ENCODE measurements at places on chromosomes 2 and 18. TPM values are rescaled to one million over a fixed set of nuclear protein-coding genes. Genes with fewer than 3 reads are reported as not detected.

DNA sequence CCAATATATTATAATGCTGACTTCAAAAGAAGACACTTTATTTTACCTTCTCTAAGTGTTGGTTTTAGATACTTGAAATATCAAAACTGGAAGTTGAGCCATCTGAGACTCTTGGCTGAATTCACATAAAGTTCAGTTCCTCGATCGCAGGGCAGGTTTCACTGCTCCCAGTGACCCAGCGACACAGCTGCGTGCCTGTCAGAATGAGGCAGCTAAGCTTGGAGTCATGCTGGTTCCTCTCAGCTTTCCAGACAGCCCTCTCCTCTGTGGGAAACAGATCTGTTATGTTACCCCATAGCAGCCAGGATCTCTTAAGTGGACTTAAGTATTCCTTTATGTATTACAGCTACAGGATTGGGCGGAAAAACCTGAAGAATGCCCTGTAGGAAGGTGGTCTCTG, 142.8 kb upstream of the ALPP start:
- no peak overlapping the region for H3K27ac ChIP-seq
- no peaks in the 10 kb centered on the region for H3K36me3 ChIP-seq
- no peaks in the 10 kb centered on the region for H3K27me3 ChIP-seq
- no peak overlapping the region for H3K4me3 ChIP-seq

Gene C2orf76
- 17.2 TPM for total RNA-seq

- DNase-seq: no peak
- H3K36me3 ChIP-seq: peaks cover 2% of the 10 kb centered on the region
- H3K4me1 ChIP-seq: no peaks in the 10 kb centered on the region
These were observed 75.4 kb downstream of the STK25 start for GRCh38 chr2:241432824-241433448.

DNA sequence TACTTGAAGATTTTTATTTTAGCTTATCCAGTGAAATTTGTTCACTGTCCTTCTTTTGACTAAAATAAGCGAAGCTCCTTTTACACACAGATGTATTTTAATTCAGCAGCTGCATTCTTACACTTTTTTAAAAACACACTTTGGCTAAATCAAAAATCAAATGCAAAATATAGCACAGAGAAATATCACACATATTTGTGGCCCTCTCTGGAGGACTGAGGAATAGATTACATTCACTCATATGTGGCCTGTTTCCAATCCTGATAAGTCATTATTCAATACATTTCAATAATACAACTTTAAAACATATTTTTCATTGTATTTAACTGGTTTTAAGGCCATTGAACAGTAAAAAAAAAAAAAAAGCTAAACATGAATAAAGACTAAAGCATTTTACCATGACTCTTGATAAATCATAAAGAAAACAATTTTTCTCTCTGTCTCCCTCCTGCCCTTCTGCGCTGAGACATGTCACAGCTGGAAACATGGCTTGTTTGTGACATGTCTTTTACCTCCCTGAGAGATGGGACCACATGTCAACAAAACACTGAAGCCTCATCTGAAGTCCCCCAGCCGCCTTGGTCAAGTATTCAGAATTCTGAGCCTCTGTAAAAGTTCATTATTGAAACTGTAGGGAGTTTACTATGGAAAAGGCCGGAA, 221.0 kb downstream of the ZNF407 start:
- H3K27ac ChIP-seq: no peak overlapping the region
- no peaks in the 10 kb centered on the region for H3K36me3 ChIP-seq
- H3K4me3 ChIP-seq: no peak overlapping the region
- no peak for DNase-seq

GRCh38 chr18:62759704-62760402, 44.5 kb downstream of the PHLPP1 start:
- H3K27me3 ChIP-seq: no peaks in the 10 kb centered on the region
- H3K4me1 ChIP-seq: peaks cover 18% of the 10 kb centered on the region
- no peak overlapping the region for H3K4me3 ChIP-seq
- DNase-seq: no peak
- no peaks in the 10 kb centered on the region for H3K36me3 ChIP-seq

Gene ARL5A
- 64.4 TPM for total RNA-seq

DNA sequence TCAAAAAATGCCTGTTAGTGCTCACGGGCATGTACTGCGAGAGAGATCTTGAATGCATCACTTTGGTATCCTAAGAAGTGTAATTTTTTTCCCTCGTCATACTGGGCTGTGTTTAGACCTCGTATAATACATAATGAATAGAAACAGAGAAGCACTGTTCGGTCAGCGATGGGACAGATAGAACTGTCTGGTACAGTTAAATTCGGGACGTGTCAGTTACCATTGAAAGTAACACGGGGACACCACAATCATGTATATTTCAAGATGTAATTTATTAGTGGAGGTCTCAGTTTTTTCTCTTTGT, 1.8 kb downstream of the PKP4 start:
- peak overlapping the region; percentile 89 for H3K4me3 ChIP-seq
- peak overlapping the region; percentile 97 for H3K27ac ChIP-seq
- H3K27me3 ChIP-seq: no peaks in the 10 kb centered on the region
- peaks cover 16% of the 10 kb centered on the region for H3K4me1 ChIP-seq
- no peaks in the 10 kb centered on the region for H3K36me3 ChIP-seq
- DNase-seq: no peak

DNA sequence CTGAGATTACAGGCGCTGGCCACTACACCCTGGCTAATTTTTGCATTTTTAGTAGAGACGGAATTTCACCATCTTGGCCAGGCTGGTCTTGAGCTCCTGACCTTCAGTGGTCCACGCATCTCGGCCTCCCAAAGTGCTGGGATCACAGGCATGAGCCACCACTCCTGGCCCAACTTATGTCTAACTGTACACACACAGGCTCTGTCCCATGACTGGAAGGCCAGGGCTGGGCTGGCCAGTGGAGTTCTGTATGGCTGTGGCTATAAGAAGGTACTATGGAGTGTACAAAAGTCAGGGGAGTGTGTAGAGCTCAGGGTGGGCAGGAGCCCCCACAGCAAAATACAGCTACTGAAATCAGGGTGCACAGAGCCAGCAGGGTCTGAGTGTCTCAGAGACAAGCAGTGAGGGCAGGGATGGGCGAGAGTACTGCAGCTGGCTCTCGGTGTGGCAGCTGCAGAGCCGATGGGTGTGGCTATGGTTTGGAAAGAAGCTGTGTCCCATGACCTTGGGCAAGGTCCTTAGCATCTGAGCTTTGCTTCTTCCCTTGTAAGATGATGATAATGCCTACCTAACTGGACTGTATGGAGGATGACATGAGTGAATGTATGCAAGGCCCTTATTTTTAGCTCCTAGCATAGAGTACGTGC, 10.4 kb upstream of the MSGN1 start:
- no peaks in the 10 kb centered on the region for H3K4me1 ChIP-seq
- no peaks in the 10 kb centered on the region for H3K27me3 ChIP-seq
- DNase-seq: no peak
- H3K4me3 ChIP-seq: no peak overlapping the region

GRCh38 chr2:190716176-190716807, 67.4 kb downstream of the NAB1 start:
- no peaks in the 10 kb centered on the region for H3K36me3 ChIP-seq
- no peak overlapping the region for H3K27ac ChIP-seq
- H3K27me3 ChIP-seq: no peaks in the 10 kb centered on the region
- H3K4me1 ChIP-seq: no peaks in the 10 kb centered on the region

DNA sequence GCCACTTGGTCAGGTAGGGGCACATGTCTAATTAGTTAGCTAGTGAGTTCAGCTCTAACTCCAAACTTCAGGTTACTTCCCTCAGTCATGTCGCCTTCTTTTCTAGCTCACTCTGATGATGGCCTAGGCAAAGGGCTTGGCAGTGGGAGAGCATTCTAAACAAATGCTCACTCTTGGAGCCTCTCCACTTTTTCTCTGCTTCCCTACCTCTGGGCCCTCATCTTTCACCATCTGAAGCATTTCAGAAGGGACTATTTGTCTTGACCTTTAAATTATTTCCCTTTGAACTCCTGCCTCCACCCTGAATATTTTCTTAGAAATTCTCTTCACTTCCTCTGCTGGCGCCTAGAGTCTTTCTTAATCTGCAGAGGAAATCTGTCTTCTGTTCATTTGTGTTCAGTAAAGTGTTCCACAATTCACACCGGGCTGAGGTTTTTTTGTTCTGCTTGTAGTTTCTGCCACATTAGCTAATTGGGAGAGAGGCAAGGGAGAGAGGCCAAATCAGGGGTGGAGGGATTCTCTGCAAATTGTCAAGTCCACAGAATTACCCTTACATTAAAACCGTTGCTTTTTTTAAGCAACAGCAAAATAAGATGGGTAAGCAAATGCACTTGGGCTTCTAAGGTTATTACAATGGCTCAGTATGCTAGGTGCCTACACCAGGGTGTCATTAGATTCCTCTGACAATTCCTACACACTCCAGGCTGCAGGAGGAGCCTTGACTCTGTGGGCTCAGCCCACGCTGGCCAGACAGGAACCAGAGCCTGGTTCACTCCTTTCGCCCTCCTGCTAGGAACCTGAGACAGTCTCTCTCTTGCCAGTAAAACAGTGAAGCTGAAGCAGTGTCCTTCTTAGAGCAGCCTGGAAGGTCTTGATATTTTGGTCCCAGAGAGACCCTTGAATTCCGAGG, 5.5 kb downstream of the MSGN1 start:
- H3K4me1 ChIP-seq: no peaks in the 10 kb centered on the region
- H3K27ac ChIP-seq: no peak overlapping the region
- no peaks in the 10 kb centered on the region for H3K36me3 ChIP-seq
- DNase-seq: no peak
- H3K27me3 ChIP-seq: no peaks in the 10 kb centered on the region

GRCh38 chr2:163621445-163622004, 114.3 kb downstream of the FIGN start:
- H3K36me3 ChIP-seq: no peaks in the 10 kb centered on the region
- H3K4me3 ChIP-seq: no peak overlapping the region
- no peaks in the 10 kb centered on the region for H3K27me3 ChIP-seq
- no peaks in the 10 kb centered on the region for H3K4me1 ChIP-seq
- H3K27ac ChIP-seq: no peak overlapping the region

Measured in thyroid gland (tissue), 4 donors.